ENCODE measurements at places on chromosomes 2 and 18. TPM values are rescaled to one million over a fixed set of nuclear protein-coding genes. Genes with fewer than 3 reads are reported as not detected.

DNA sequence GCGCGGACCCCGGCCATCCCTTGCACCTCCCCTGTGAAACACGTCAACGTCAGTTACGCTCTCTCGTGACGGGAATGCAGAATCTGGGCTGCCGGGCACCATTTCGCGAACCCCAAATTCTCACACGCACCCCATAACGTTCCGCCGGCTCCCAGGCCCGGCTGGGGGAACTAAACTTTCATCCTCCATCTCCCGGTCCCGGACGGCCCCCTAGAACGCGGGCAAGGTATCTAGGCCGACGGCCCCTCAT lies 544 bp downstream of the DNAJC27 start:
- no peak for DNase-seq

DNA sequence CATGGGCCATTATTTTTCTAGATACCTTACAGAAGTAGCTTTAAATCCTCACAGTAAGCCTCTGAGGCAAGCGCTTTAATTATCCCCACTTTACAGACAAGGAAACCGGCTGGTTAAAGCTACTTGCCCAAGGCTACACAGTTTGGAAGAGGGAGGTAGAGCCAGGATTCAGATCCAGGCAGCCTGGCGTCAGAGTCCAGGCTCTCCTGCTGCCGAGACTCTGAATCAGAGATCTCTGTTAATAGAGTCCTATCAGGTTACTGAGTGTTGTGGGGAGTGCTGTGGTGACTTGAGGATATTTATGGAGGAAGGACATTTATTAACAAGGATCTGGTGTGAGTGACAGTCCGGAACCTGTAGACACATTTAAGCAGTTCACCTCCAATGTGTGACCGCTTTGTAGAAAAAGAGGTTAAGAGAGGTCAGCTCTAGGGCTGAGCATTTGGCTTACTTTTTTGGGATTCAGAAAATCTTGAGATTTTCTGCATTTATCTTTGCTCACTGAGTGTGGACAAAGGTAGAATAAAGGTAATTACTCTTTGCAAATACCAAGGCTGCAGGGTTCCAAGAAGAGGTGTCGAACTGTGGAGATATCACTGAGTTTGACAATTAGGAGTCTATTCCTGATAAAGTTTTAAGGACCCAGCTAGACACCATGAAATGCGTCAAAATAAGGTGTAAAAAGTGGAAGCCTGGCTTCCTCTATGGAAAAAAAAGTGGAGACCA lies 1.6 kb upstream of the CEP192 start:
- no peak for DNase-seq

DNA sequence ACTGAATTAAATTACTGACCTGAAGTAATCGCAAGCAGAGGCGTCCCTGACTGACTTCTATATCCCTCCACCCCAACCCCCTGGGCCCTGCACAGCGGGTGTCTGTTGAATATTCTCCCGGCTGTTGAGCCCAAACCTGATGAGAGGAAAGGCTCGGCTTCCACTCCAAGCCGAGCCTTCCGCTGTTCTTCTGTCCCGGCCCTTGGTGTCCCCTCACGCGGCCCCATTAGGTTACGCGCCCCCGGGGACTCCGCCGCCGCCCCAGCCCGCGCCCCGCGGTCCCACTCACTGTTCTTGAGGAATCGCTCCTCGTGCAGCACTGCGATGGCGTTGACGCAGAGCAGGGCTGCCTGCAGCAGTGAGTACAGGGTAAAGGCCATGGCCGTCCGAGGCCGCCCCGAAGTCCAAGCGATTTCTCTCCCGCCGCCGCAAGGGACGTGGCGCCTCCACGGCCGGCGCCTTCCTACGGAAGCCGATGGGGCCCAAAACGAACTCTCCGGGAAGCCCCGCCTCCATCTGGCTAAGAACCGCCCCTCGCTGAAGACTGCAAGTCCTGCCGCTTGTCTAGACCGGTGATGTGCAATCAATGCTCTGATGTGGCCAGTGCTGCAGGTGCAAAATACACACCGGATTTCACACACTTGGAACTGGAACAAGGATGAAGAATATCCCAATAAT lies at the start of gene IER3IP1:
Gene IER3IP1, minus strand, starts transcription at position 467 of the 678 bp plus-strand sequence. Its CDS starts 87 bp downstream, at position 380.
- DNase-seq, result peak; percentile 96

DNA sequence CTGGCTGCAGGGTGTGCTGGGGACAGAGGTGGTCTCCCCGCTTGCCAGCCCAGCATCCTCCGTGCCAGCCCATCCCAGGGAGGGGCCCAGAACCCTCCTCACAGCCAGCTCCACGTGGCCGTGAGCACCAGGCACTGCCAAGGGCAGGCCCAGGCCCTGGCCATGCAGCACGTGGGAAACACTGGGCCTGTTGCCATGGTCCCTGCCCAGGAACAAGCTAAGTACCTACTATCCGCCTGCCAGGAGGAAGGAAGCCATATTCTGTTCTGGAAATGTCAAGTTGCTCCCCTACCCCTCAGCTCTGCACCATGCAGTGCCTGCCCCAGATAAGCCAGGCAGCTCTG lies 250.6 kb downstream of the CYP26B1 start:
- no peak for DNase-seq

- DNase-seq, result no peak
Measured at GRCh38 chr2:67842375-67842959, 220.3 kb downstream of the C1D start.

Gene IL37
- total RNA-seq, result not detected

Gene SALL3
- total RNA-seq, result not detected

Gene SIX3
- not detected for total RNA-seq

Gene CNTNAP5
- not detected for total RNA-seq

Data from right lobe of liver (tissue), 6 donors.